ENCODE measurements at places on chromosomes 5 and 9. TPM values are rescaled to one million over a fixed set of nuclear protein-coding genes. Genes with fewer than 3 reads are reported as not detected.

The DRD1 gene
- total RNA-seq: 13.2 TPM

The SPATA6L gene
- 15.5 TPM for total RNA-seq

The CSNK1G3 gene
- total RNA-seq: 55.9 TPM

The PCDHGB6 gene
- total RNA-seq: 15.9 TPM

The C9orf50 gene
- total RNA-seq: 1.9 TPM

All from dorsolateral prefrontal cortex (tissue), 122 donors.